ENCODE measurements at places on chromosomes 7 and 10.
A peak's percentile ranks its signal among the peaks of the same experiment; 100 is the strongest.

- no peak for DNase-seq
These were observed 905.3 kb downstream of the KCNMA1 start for GRCh38 chr10:76732306-76732705.

DNA sequence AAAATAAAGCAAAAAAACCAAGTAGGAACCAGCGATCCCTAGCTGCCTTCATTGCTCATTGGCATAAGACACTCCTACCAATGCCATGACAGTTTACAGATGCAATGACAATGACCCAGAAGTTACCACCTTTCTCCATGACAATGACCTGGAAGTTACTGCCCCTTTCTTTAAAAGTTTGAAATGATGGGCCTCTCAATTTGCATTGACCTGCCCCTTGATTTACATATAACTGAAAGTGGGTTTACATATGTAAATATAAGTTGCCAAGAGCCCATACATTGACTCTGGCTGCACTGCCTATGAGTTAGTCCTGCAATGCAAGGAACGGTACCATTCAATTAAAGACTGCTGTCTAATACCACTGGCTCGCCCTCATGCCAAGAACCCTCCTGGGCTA is 240.7 kb upstream of the LRRN3 start:
- DNase-seq, result no peak

DNA sequence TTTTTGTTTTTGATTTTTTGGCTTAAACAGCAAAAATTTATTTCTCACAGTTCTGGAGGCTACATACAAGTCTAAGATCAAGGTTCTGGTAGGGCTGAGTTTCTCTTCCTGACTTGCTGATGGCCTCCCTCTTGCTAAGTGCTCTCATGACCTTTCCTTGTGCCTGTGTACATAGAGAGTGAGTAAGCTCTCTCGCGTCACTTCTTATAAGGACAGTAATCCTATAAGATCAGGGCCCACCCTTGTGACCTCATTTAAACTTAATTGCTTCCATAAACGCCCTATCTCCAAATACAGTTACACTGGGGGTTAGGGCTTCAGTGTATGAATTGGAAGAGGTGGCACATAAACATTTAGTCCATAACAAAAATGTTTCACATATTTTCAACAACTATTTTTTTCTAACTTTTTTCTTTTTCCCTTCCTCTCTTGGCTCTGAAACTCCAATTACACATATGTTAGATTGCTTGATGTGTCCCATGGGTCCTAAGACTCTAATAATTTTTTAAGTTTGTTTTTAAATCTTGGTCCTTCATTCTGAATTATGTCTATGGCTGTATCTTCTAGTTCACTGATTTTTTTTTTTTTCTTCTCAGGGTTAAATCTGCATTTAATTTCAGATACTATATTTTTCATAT is 149.8 kb downstream of the HBP1 start:
- no peak for DNase-seq

GRCh38 chr7:151115121-151115835 is 29.0 kb downstream of the AGAP3 start:
- no peak for DNase-seq

DNA sequence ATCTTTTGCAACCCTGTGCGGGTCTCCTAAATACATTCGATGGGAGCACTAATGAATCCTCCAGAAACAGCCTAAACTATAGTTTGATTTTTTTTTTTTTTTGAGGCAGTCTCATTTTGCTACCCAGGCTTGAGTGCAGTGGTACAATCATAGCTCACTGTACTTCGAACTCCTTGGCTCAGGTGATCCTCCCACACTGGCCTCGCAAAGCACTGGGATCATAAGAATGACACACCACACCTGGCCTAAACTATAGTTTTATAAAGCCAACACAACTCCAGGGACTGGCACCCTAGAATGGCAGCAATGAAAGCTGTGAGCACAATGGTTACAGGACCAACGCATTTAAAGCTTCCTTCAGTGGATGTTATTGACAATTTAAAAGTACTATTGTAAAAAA is 14.5 kb upstream of the JMJD1C start:
- no peak for DNase-seq

DNA sequence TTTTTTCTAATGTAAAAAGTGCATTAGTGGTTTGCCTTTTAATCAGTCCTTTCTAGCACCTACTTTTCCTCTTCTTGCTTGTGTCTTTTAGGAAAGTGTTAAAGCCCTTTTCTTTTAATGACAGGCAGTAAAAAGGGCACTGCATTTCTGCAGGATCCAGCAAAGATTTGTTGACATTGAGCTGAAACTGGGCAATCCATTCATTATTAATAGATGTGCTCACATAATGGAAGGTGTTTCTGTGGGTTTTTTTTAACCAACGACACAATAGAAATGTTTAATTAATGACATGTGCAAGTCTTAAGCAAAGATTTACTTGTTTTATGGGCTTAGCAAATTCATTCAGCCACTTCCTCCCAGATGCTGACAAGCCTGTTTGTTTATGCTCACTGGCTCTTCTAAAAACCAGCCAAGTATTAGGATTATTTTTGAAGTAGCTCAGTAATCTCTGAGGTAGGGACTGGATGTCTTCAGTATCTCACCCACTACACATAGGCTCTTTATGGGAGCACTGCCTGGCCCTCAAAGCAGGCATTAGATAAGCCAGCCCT is 1201.1 kb downstream of the SORCS1 start:
- DNase-seq, result no peak

DNA sequence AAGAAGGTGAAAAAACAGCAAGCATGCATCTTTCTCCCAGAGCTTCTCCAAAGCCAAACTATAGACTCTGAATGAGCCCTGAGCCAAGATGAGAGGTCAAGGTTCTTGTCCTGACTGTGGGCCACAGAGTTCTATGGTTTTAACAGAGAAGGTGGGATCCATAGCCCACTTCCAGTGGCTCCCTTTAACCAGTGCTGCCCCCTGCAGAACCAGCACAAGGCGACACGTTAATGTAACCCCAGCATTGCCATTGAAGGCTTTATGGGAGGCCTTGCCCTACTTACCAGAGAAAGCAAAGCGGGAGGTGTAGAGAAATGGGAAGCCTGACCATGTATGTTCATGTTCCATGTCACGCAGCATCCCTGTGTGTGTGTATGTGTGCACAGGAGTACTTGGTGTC is 243.6 kb downstream of the PRPF18 start:
- DNase-seq, result no peak

- DNase-seq, result no peak
These were observed 145.5 kb downstream of the ZEB1 start for GRCh38 chr10:31464552-31464951.

- no peak for DNase-seq
These were observed 1003.9 kb downstream of the SORCS3 start for GRCh38 chr10:105644978-105645377.

- no peak for DNase-seq
These were observed 149.4 kb downstream of the RNLS start for GRCh38 chr10:88433565-88434186.

DNA sequence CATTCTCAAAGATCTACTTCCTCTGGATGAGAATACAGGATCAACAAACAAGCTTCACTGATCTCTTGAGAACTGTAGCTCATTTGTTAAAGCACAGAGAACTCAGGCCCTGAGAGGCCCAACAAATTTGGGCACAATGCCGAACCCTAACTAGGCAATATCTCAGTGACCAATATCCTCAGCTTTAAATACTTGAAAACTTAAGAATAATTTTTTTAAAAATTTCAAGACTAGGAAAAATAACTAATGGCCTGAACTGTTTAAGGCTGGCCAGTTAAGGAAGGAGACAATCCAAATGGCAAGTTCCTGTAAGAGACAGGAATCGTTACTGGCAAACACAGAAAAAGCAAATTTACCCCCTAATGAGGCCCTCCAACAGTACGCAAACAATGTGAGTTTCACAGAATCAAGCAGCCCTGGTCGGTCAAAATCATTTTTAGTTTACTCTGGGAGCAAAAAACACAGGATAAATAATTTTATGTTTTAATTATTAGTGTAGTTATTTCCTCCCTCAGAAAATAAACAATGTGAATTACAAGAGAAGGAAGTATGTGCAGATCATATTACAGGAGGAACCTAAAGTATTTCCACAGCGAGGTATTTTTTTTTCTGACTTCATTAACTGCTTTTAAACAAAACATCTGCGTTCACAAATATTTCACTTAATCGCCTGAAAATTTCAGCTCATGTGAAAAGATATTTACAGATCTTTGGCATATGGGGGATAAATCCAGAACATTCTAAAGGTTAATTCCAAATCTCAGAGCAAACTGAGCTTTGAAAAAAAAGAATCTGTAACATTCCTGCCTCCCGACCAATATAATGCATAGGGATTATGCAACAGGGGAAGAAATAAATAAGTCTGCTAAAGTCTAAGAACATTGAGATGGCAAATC is 39.5 kb downstream of the NT5C2 start:
- no peak for DNase-seq

DNA sequence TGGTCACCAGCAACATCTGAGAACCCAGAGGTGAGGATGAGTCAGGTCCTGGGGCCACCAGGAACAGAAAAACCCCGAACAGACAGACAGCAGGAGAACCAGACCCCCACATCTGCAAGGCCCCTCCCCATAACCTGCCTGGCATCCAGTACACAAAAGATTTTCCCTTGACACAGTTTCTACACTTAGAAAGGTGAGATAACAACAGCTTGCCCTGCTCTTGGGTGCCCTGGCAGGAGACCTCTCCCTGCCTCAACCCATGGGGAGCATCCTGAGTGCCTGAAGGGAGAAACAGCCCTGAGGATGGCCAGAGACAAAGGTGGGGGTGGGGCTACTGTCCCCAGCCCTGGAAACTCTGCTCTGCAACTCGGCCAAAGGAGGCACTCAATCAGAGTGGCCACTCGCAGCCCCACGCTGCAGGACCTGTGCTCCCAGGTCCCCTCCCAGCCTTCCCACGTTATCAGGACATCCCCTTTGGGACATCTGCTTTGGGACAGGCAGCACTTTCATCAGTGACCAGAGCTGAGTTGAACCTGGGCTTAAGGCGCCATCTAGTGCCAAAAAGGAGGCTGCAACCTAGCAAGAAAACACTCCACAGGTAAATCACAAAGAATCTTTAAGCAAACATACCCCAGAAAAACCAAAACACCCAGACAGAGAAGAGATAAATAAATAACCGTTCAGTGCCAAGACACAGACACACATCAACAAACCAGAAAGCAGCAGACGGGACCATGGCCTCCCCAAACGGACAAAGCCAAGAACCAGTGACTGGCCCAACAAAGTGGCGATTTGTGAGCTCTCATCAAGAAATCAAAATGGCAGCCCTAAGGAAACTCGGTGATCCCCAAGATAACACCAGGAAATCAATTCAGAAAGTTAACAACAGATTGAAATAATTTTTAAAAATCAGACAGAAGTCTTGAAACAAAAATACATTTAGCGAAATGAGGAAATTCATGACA is 233.7 kb downstream of the PTPRN2 start:
- DNase-seq, result no peak

DNA sequence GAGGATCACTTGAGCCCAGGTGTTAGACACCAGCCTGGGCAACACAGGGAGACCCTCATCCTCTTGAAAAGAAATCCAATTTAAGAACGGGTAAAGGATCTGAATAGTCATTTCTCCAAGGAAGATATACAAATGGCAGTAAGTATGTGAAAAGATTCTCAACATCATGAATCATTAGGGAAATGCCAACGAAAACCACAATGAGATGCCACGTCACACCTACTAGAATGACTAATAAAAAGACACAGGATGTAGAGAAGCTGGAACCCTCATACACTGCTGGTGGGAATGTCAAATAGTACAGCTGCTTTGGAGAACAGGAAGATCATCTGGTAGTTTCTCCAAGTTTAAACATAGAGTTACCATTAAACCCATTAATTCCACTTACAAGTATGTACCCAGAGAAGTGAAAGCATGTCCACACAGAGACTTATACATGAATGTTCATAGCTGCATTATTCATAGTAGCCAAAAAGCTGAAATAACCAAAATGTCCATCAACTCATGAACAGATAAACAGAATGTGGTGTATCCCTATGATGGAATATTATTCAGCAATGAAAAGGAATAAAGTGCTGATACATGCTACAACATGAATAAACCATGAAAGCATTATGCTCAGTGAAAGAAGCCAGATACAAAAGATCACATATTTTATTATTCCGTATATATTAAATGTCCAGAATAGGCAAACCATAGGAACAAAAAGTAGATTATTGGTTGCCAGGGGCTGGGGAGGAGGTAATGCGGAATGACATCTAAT is 13.1 kb upstream of the ZMIZ2 start:
- peak; percentile 56 for DNase-seq

DNA sequence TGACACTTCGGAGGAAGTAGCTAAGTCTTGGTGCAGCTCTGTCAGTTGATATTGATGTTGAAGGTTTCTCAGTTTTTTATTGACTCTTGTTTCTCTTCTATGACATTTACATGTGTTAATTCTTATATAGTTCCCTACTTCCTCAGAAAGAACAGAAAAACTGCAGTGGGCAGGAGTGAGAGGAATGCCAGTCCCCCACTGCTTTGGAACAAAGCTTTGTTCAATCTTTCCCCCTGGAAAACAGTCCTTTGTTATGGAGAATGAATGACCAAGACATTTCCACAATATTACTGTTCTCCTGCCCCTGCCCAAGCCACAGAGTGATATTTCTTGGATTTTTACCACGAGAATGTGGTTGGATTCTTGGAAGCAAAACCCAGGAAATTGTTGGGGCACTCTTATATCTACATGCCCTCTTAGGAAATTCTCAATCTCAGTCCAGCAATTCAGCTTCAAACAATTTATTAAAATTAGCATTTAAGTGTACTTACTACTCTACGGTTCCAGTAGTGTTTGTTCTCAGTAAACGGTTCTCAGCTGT is 258.0 kb upstream of the KCND2 start:
- no peak for DNase-seq

DNA sequence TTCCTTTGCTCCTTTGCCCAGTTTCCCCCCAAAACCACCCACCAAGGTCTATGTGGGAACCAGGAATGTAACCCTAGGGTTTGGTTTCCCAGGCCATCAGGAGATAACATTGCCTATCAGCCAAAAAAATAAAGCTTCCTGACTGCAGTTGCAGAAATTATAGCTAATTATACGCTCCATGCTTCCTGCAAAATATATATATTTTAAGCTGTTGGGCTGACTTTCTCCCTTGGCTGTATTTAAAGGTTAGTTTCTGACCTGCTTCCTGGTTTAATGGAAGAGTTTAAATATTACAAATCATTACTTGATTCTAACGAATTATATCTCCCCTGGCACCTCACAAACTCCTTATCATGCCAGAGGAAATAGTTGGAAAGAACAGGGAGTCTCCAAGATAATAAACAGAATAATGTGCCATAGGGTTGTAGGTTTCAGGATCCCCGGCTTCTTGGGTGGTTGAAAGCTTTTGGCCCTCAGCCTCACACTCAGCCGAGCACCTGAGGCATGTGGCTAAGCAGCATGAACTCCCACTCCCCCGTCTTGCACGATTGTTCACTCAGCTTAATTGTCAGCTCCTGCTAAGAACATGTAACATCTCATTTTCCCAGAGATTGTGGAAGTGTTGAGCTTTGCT is 79.9 kb downstream of the FZD1 start:
- DNase-seq, result no peak

GRCh38 chr10:30092151-30092790 is 32.9 kb upstream of the JCAD start:
- DNase-seq, result no peak

GRCh38 chr7:130099331-130099730 is 29.0 kb downstream of the KLHDC10 start:
- no peak for DNase-seq
